ENCODE measurements at places on chromosomes 16 and 17. TPM values are rescaled to one million over a fixed set of nuclear protein-coding genes. Genes with fewer than 3 reads are reported as not detected.
A peak's percentile ranks its signal among the peaks of the same experiment; 100 is the strongest.

- no peaks in the 10 kb centered on the region for H3K4me1 ChIP-seq
- no peaks in the 10 kb centered on the region for H3K27me3 ChIP-seq
- H3K4me3 ChIP-seq = no peak overlapping the region
- H3K36me3 ChIP-seq = peaks cover 76% of the 10 kb centered on the region
- no peak for DNase-seq
Observed at GRCh38 chr17:39486242-39486641, 25.0 kb downstream of the CDK12 start.

GRCh38 chr16:51592001-51592501, 441.0 kb upstream of the SALL1 start:
- H3K4me1 ChIP-seq = no peaks in the 10 kb centered on the region
- H3K4me3 ChIP-seq = no peak overlapping the region
- no peak for DNase-seq
- no peaks in the 10 kb centered on the region for H3K27me3 ChIP-seq

GRCh38 chr16:847681-848445, 47.3 kb upstream of the GNG13 start:
- H3K4me1 ChIP-seq = no peaks in the 10 kb centered on the region
- no peak overlapping the region for H3K4me3 ChIP-seq
- no peak for DNase-seq
- no peaks in the 10 kb centered on the region for H3K36me3 ChIP-seq

- no peak overlapping the region for H3K4me3 ChIP-seq
- no peaks in the 10 kb centered on the region for H3K27me3 ChIP-seq
- no peaks in the 10 kb centered on the region for H3K36me3 ChIP-seq
- DNase-seq = no peak
- peaks cover 10% of the 10 kb centered on the region for H3K4me1 ChIP-seq
- H3K27ac ChIP-seq = no peak overlapping the region
Observed at GRCh38 chr16:73210686-73211085, 162.8 kb upstream of the ZFHX3 start.

- H3K4me3 ChIP-seq = no peak overlapping the region
- H3K27ac ChIP-seq = peak overlapping the region; percentile 50
- DNase-seq = no peak
- peaks cover 46% of the 10 kb centered on the region for H3K4me1 ChIP-seq
Observed at GRCh38 chr16:84881702-84882521, 62.1 kb downstream of the CRISPLD2 start.

- H3K4me1 ChIP-seq = peaks cover 33% of the 10 kb centered on the region
- peak within 1 kb of the TSS; percentile 92 for H3K27ac ChIP-seq
- H3K36me3 ChIP-seq = no peaks in the 10 kb centered on the region
Observed at GRCh38 chr17:74431568-74432423, at the start of gene GPRC5C. TSS of gene GPRC5C (plus strand) at chr17:74432088. CDS start at chr17:74439777, 7,689 bp downstream.

The SERPINF2 gene
- 7.1 TPM for total RNA-seq

- no peak overlapping the region for H3K4me3 ChIP-seq
- no peak for DNase-seq
- no peak overlapping the region for H3K27ac ChIP-seq
- H3K4me1 ChIP-seq = peaks cover 9% of the 10 kb centered on the region
Observed at GRCh38 chr16:86818671-86819532, 240.6 kb downstream of the FOXL1 start.

The PRSS22 gene
- 84.8 TPM for total RNA-seq

DNA sequence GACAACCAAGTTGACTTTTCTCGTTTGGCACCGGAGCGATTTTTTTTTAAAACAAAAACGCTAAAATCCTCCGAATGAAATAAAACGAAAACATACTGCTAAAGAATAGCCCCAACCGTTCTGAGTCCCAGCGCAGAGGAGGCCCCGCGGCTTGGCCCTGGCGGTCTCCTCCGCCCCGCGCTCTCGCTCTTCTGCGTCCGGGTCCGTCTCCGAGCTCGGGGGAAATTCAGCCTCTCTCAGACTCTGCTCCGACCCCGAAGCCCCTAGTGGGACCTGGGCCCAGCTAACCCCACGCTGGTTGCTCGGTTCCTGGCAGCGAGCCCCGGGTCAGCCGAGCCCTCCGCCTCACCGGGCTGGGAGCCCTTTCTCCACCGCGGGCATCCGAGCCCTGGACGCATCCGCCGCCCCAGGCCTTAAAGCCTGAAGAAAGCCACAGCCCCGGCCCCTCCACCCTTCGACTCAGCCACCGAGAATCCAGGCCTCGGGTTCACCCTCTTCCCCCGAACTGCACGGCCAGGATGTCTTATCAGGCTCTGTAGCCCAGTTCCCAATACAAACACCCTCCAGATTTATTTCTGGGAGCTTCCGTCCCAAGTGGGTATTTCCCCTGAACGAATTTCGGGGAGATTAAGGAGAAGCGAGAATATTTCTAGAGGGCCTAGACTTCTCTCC, 1.2 kb downstream of the TBX2 start:
- peak overlapping the region; percentile 53 for H3K4me3 ChIP-seq
- peaks cover 66% of the 10 kb centered on the region for H3K27me3 ChIP-seq
- DNase-seq = no peak
- H3K27ac ChIP-seq = peak overlapping the region; percentile 85
- peaks cover 55% of the 10 kb centered on the region for H3K4me1 ChIP-seq

The ITGA2B gene
- total RNA-seq = 0.26 TPM

The FA2H gene
- 2.9 TPM for total RNA-seq

DNA sequence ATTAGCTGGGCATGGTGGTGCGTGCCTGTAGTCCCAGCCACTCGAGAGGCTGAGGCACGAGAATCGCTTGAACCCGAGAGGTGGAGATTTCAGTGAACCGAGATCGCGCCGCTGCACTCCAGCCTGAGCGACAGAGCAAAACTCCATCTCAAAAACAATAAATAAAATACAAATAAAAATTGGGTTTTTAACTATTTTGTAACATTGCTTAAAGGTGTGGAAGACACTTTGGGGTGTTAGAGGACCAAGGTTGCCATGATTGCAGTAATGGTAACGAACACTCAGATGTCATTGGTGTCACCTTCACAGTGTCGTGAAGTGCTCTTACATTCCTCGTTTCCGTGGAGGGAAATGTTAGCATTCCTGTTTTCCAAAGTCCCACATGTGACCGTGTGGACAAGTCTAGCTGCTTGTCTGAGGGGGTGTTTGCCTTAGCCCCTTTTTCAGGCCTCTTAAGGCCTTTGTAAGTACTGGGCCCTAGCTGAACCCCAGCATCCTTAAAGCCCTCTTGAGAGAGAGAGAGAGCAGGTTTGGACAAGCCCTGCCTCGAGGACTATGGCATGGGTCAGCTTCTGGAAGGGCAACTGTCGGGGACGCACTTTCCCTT, 8.6 kb downstream of the C16orf96 start:
- no peaks in the 10 kb centered on the region for H3K4me1 ChIP-seq
- H3K36me3 ChIP-seq = no peaks in the 10 kb centered on the region
- DNase-seq = no peak
- no peak overlapping the region for H3K4me3 ChIP-seq

The DPH1 gene
- 14.9 TPM for total RNA-seq

The GINS2 gene
- total RNA-seq = 2.5 TPM

DNA sequence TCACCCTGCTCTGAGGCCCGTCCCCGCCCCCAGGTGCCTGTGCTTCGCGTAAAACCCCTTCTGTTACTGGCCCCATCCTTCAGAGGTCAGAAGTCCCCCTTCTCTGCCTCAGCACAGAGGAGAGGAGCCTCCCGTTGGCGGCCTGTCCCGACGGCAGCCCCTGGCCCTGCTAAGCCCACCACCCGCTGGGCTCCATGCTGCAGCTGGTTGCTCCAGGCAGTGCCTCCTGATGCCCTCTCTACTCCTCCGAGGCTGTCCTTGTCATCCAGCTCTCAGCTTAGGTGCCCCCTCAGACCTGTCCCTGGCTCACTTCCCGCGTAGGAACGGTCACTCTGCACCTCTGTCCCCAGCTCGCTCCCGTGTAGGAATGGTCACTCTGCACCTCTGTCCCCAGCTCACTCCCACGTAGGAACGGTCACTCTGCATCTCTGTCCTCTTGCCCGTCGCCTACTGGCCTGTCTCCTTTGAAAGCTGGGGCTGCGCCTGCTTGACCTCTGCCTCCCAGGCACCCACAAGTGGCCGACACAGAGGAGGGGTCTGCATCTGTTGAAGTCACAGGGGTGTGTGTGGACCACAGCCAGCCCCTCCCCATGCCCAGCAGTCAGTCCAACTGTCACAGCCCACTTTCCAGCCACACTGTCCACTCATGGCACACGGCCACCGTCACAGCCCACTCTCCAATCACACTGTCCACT, 31.7 kb upstream of the ZC3H18 start:
- DNase-seq = no peak
- H3K27me3 ChIP-seq = peaks cover 51% of the 10 kb centered on the region
- no peak overlapping the region for H3K27ac ChIP-seq
- peaks cover 14% of the 10 kb centered on the region for H3K4me1 ChIP-seq

DNA sequence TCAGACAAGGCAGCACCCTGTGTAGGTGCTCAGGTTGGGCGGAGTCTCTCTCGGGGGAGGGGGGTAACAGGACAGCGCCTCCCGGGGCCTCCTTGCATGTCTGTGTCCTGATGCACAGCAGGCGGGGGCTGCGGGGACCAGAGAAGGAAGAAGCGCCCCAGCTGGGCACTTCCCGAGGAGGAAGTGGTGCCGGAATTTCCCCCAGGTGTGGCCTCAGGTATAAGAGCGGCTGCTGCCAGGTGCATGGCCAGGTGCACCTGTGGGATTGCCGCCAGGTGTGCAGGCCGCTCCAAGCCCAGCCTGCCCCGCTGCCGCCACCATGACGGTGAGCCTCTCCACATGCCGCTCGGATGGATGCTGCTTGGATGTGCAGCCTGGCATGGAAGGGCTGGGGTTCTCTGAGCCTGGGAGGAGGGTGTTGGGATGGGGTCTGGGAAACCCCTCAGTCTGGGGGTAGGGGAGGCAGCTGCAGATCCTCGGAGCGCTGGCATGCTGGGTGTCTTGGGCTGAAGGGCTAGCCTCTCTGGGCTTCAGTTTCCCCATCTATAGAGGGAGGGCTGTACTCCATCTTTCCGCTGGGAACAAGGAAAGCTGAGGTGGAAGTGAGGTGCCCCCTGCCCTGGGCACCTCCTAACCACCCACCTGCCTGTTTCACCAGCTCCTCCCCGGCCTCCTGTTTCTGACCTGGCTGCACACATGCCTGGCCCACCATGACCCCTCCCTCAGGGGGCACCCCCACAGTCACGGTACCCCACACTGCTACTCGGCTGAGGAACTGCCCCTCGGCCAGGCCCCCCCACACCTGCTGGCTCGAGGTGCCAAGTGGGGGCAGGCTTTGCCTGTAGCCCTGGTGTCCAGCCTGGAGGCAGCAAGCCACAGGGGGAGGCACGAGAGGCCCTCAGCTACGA, at the start of gene IL17C:
Gene IL17C, plus strand, starts transcription at position 250 of the 908 bp plus-strand sequence. Its CDS starts 70 bp downstream, at position 320.
- DNase-seq = no peak
- peaks cover 1% of the 10 kb centered on the region for H3K36me3 ChIP-seq
- peaks cover 17% of the 10 kb centered on the region for H3K27me3 ChIP-seq
- no peak within 1 kb of the TSS for H3K4me3 ChIP-seq
- H3K4me1 ChIP-seq = peaks cover 15% of the 10 kb centered on the region

GRCh38 chr17:4710693-4711634, 532 bp downstream of the ARRB2 start:
- H3K36me3 ChIP-seq = no peaks in the 10 kb centered on the region
- no peaks in the 10 kb centered on the region for H3K27me3 ChIP-seq
- no peak for DNase-seq
- peaks cover 15% of the 10 kb centered on the region for H3K4me1 ChIP-seq

DNA sequence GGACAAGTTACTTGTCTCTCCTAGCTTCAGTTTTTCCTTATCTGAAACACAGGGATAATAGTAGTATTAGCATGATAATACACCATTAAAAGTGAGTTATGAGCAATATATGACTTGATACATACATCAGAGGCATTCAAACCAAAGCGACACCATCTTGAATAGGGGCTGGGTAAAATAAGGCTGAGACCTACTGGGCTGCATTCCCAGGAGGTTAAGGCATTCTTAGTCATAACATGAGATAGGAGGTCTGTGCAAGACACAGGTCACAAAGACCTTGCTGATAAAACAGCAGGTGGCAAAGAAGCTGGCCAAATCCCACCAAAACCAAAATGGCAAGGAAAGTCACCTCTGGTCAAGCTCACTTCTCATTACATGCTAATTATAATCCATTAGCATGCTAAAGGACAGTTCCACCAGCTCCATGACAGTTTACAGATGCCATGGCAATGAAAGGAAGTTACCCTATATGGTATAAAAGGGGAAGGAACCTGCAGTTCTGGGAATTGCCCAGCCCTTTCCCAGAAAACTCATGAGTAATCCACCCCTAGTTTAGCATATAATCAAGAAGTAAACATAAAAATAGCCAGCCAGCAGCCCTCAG, 37.2 kb upstream of the HS3ST3A1 start:
- no peak overlapping the region for H3K27ac ChIP-seq
- H3K4me3 ChIP-seq = no peak overlapping the region
- H3K4me1 ChIP-seq = peaks cover 8% of the 10 kb centered on the region
- no peaks in the 10 kb centered on the region for H3K27me3 ChIP-seq
- no peak for DNase-seq

The CHST6 gene
- total RNA-seq = 0.97 TPM

The PYDC1 gene
- total RNA-seq = not detected

- H3K36me3 ChIP-seq = no peaks in the 10 kb centered on the region
- H3K4me1 ChIP-seq = peaks cover 47% of the 10 kb centered on the region
- peak overlapping the region; percentile 94 for H3K4me3 ChIP-seq
- peak overlapping the region; percentile 99 for H3K27ac ChIP-seq
Observed at GRCh38 chr17:57084361-57084801, 665 bp upstream of the AKAP1 start.

The CCL14 gene
- total RNA-seq = 7.5 TPM

DNA sequence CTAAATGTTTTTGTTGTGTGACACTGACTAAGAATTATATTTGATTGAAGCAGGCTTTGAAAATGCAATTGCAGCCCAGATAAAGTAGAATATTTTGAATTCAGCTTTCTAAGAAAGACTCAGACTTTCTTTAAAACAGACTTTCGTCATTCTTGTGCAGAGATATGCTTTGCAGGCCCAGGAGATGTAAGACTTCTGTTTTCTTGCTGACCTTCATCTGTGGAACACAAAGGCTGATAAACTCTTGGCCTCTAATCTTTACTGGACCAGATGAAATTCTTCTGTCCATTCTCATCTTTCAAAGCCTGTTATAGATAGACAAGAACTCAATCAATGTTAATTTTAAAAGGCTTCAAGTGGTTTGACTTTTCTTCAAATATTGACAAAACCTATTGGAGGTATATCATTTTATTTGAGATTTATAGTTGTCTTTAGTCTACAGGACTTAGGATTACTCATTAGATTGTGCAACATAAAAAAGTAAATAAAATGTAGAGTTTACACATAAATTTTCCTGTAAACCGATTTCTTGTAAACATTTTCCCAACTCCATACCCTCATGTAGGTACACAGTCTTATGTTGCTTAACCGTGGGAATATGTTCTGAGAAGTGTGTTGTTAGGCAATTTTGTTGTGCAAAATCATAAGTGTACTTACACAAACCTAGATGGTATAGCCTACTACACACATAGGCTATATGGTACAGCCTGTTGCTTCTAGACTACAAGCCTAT, 94.2 kb downstream of the MAP2K4 start:
- H3K4me1 ChIP-seq = no peaks in the 10 kb centered on the region
- no peaks in the 10 kb centered on the region for H3K27me3 ChIP-seq
- DNase-seq = no peak
- no peak overlapping the region for H3K4me3 ChIP-seq
- no peak overlapping the region for H3K27ac ChIP-seq

The TNFRSF17 gene
- not detected for total RNA-seq

- H3K36me3 ChIP-seq = no peaks in the 10 kb centered on the region
- no peak overlapping the region for H3K27ac ChIP-seq
Observed at GRCh38 chr17:76805319-76805718, 62.9 kb upstream of the MGAT5B start.

The CYGB gene
- 12.8 TPM for total RNA-seq

The RUNDC1 gene
- total RNA-seq = 9.5 TPM

The XAF1 gene
- total RNA-seq = 19.7 TPM

The TTYH2 gene
- 6.7 TPM for total RNA-seq
